ENCODE measurements at places on chromosomes 5 and 9.

DNA sequence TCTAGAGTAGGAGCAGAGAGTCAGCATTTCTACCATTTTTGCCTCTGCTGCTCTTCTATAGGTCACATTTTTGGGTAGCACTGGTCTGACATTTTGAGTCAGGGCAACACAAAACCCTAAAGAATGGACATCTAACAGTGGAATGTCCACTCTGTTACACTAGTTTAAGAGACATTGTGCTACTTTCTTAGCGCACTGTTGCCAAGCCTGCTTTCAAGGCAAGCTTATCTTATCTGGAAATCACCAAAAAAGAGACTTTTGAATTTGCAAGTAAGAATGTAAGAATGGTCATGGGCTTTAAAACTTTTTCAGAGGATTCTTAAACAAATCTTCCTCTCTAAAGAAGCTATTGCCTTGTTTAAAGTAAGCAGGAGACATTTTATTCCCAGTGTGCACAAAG lies 73.0 kb upstream of the STARD4 start:
- no peak for DNase-seq

- DNase-seq: no peak
Measured at GRCh38 chr5:34626036-34626435, 30.1 kb upstream of the RAI14 start.

GRCh38 chr5:71932131-71932654 lies 175.1 kb upstream of the MAP1B start:
- no peak for DNase-seq

DNA sequence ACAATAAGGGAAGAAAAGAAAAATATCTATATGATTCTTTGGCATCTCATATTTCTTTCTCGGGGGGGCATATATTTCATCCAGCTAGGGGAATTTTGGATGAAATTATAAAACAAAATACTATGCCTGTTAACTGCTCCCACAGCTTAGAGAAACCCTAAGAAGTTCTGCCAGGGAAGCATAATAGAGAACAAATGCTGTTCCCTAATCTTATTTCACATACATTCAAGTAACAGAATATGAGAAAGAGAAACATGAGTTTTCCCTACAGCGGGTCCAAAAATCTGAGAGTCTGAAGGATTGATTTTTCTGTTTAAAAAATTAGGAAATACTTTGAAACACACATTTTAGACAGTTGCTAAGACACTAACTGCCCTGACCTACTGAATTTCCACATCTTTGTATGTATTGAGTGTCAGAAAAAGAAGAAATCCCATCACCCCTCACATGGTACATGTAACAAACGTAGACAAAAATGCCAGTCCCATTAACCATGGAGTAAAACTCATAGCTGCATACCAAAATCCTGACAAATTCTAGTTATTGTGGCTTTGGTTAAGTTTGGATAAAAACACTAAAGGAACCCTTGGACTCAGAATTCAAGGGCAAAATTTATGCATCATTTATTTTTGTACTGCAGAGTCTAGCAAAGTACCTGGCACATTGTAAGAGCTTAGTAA lies 620.2 kb upstream of the DMAC1 start:
- no peak for DNase-seq

DNA sequence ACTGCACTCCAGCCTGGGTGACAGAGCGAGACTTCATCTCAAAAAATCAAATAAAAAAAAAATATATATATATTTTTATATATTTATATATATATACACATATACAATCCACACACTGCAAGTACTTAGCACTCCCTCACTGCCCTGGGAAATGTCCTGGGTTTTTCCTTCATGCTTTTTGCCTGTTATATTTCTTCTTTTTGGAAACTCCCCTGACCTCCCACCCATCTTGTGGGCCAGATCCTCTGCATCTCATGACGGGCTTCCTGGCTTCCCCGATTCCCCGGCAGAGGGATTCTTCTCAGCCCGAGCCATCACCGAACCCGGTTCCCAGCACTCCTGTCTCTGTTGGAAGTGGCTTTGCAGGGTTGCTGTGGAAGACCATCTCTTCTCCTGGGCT lies 39.5 kb upstream of the NCS1 start:
- no peak for DNase-seq

DNA sequence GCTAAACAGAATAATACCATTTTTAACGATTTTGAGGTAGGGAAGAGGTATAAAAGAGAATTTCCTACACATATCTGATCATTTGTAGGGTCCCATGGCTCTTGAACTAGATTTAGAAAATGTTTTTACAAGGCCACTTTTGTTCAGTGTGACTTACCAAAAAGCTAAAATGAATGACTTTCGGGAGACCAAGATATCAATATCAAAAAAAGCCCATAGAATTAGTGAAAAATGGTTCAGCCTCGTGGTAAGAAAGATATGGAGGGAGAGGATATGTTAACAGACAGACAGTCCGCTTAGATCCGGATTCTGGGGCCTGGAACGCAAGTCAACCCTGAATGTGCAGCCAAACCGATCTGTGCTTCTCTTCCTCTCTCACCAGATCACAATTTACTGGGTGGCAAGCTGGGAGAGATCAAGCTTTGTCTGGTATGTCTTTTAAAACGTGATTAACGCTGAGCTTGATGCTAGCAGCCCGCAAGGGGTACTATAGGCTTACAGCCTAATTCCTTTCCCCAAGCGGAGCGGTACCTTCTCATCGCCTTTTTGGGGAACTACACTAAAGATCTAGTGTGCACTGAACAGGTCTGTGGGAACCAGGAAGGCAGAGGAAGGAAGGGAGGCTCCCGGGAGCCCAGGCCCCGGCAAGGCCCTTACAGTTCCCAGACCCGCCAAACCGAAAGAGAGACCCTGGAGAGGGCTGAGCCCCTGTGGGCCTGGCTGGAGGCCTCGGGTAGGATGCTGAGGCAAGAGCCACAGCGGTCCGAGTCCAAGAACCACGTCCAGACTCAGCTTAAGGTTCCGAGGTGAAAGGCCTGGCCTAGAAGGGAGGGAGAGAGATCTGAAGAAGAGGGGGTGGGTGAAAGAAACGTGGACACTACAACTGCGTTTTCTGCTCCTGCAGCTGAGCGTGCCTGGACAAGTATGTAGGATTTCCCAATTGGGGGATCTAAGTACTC lies 2.9 kb downstream of the NR2F1-AS1 start:
- DNase-seq: no peak

GRCh38 chr5:98709681-98710080 lies 63.8 kb upstream of the RGMB start:
- no peak for DNase-seq

- DNase-seq: no peak
Measured at GRCh38 chr9:92720807-92721535, 43.7 kb downstream of the BICD2 start.

- no peak for DNase-seq
Measured at GRCh38 chr5:31757806-31758205, 118.9 kb downstream of the PDZD2 start.

DNA sequence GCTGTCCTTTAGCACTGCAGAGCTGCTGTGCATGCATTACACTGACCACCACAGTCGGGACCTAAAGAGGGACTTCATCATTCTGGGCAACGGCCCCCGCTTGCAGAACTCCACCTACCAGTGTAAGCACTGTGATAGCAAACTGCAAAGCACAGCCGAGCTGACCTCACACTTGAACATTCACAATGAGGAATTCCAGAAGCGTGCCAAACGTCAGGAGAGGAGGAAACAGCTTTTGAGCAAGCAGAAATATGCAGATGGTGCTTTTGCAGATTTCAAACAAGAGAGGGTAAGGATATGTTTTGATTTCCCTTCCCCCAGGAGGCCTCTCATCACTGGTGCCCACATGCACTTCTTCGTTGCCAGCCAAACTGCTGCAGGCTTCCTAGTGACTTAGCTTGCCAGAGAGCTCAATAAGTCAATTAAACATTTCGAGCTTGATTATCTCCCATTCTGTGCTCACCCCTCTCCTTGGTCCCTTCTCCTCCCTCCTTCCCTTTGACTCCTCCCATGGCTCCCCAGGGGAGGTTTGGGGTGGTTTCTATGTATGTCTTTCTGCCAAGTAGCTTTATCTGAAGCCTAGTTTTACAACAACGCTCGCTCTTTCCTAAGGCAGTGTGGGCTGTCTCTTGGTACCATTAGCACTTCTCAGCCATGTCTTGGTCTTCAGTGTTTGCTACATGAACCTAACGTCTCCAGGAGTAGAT lies 66.7 kb downstream of the ZNF462 start:
- DNase-seq: no peak

GRCh38 chr9:108181441-108181840 lies 674.3 kb downstream of the ACTL7B start:
- no peak for DNase-seq

DNA sequence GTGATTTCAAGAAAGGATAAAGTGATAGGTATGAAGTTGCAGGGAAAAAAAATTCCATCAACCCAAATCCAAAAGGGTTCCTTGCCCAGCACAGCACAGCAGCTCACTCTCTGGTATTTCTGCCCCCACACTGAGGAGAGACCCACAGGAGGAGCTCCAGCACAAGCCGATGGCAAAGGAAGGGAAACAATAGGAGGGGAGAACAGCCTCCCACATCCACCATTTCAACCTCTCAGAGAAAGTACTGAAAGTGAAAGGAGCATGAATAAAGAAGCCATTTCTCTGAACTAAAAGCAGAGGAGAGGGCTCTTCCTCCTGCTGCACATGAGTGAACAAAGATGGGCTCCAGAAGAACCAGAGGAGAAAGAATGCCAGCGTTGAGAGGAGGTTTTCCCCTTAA lies 54.9 kb upstream of the ZSWIM6 start:
- no peak for DNase-seq

DNA sequence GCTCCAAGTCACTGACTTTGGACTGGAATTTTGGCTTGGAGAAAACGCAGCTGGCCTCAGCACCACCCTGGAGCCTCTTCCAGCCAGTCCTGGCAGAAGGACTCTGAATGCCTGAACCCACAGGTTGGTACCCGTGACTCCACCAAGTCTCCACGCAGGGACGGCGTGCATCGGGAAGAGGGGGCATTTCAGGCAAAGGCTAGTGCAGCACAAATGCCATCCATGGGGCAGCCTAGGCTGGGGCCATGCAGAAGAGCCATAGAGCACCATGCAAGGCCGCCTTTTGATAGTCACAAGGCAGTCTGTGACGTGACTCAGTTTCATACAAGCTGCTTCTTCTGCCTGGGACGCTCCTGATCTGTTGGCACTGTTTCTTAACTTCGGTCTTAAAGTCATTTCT lies 28.0 kb downstream of the GDNF start:
- no peak for DNase-seq

- no peak for DNase-seq
Measured at GRCh38 chr9:33458444-33458843, 11.1 kb upstream of the AQP3 start.

DNA sequence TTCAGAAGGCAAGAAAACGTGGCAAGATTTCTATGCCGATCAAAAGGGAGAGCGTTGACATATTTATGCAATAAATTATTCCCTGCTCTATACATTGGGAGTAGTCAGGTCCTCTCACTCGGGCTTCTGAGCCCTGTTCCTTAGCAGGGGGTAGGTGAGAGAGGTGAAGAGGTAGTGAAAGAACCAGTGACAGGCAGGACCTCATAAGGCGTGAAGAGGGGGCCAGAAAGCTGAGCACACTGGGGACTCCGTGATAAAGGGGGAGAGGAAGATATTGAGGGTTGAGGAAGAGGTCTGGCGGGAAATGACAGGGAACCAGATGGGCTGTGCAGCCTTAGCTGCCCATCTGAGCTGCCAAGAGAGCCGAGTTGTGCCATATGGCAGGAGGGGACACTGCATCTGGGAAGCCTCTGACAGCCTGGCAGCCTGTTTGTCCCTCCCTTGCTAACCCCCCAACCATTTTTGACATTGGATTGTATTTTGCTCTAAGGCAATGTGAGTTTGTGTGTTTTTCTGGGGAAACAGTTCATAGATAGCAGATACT lies 782 bp upstream of the CDC20B start:
- DNase-seq: no peak

GRCh38 chr9:105963343-105964099 lies 269.2 kb downstream of the TMEM38B start:
- no peak for DNase-seq

DNA sequence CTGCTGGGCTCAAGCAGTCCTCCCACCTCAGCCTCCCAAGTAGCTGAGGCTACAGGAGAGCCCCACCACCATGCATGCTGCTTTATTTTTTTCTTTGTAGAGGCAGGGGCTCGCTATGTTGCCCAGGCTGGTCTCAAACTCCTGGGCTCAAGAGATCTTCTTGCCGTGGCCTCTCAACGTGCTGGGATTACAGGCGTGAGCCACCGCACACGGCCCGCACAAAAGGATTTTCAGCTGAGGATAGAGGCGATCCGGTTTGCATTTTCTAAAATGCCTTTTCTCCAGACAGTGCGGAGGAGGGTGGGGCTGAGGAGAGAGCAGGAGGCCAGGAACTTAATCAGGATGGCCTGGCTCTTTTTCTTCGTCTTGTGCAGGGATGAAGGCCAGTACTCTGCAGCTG lies 6.9 kb downstream of the HRH2 start:
- DNase-seq: no peak
